LNCaP clone FGC (cell line): ENCODE measurements at places on chromosomes 3 and 15.
A peak's percentile ranks its signal among the peaks of the same experiment; 100 is the strongest.

- DNase-seq: no peak
Measured at GRCh38 chr3:48047841-48048464, 31.7 kb upstream of the MAP4 start.

GRCh38 chr3:85706130-85706529 lies 747.3 kb downstream of the CADM2 start:
- no peak for DNase-seq

GRCh38 chr3:32177702-32178198 lies 60.7 kb upstream of the CMTM8 start:
- peak; percentile 84 for DNase-seq

- no peak for DNase-seq
Measured at GRCh38 chr3:155431856-155432570, 138.5 kb upstream of the STRIT1 start.

DNA sequence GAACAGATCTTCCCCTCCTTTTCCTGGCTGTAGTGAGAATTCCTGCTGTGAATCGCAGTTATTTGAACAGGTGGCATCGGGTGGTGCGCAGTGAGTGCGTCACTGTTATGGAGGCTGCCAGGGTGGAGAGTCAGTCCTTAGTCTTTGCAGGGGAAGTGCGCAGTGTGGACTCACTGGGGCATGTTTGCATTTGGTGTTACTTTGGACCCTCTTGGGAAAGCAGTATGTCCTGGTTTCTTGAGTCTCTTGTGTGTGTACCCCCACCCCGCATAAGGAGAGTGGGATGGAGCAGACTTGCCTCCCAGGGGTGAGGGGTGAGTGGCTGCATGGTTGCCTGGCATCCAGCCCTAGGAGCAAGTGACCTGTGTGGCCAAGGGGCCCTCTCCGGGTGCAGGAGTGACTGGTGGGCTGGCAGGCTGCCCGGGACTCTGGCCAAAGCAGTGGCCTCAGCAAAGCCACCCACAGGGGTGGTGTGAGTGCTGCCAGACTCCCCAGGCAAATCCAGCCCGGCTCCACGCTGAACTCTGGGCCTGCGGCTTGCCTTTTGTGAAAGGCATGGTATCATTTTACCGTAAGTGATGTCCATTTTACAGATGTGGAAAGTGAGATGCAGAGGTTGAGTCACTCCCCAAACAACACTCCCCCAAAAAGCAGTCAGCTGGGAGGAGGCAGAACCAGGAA lies 46.4 kb downstream of the DNASE1L3 start:
- peak; percentile 91 for DNase-seq

- no peak for DNase-seq
Measured at GRCh38 chr15:50783411-50783810, 17.9 kb upstream of the SPPL2A start.

DNA sequence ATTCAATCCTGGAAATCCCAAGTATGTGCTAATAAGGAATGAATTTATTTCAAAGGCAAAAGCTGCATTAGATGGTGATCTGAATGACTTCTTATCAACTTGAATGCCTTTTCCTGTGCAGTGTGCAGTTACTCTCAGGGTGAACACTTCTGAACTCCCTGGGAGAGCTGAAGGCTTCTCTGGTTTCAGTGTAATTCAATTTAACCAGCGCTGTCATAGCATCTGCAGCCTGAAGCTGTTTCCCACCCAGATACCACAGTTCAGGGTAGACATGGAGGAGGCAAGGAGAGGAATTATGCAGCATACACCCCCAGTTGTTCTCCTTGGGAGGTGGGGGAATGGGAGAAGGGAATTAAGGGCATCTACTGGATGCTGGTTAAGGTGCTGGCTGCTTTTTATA lies 49.1 kb upstream of the PRR23C start:
- no peak for DNase-seq

DNA sequence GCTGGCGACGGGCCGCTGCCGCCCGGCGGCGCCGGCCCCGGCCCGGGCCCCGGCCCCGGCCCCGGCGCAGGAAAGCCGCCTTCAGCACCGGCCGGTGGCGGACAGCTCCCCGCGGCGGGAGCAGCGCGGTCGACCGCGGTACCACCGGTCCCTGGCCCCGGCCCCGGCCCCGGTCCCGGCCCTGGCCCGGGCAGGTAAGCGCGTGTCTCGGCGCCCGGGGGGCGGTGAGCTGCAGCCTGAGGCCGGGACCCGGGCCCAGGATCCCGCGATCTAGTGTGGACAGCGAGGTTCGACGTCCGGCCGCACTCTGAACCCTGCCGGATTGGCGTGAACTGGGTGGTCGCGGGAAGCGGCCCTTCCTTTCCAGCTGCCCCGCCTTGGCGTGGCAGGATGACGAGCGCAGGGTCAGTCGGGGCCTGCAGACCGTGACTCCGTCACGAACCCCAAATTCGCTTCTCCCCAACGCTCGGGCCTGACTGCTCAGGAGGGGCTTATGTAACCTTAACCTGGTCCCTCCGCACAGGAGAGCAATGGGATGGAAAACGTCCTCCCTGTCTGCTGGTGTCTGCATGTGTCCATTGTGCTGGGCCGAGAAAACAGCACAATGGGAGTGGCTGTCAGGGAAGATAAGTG lies 472 bp downstream of the BSN start:
- DNase-seq: no peak

- no peak for DNase-seq
Measured at GRCh38 chr15:69090197-69090948, 70.1 kb upstream of the GLCE start.
